ENCODE measurements at places on chromosomes 5 and 9.

DNA sequence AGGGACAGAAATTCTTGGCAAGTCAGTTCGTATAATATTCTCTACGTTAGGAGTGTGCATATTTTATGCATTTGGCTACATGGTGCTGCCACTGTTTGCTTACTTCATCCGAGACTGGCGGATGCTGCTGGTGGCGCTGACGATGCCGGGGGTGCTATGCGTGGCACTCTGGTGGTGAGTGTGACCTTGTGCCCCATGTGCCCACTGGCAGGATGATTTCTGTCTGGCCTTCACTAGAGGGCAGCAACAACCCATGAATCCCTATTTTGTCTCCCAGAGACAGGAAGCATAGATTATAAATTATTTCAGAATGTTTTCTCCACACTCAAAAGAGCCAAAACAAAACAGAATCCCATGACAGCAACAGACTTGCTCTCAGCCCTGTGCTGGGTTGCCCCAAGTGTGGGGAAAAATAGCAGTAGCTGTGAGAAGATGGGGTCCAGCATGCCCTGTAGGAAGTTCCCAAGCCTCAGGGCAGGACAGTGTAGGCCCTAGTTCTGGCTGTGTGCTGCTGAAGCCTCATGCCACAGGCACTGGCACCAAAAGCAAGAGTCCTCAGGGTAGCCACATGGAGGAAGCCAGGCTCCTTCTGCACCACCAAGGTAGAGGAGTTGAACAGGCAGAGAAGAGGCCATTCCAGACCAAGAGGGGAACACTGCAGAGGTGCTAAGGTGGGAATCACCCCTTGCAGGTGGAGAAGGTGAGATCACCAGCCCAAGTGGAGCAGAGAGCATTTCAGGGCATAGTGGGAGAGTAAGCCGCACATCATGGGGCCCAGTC, 16.0 kb downstream of the SLC22A5 start:
- DNase-seq = peak; percentile 39

DNA sequence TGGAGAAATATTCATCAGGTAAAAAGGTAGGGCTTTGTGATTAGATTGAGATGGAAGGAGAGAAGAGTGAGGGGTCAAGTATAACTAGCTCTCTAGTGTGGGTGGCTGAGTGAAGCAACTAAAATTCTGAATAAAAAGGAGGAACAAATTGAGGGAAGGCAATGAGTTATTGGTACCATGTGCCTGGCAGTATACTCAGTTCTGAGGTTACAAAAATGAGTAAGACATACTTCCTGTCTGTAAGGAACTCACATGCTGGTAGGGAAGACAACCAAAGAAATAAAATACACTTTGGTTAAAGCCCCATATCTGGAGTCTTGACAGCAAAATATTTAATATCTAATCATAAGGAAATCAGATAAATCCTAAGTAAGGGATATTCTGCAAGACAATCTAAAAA, 476.8 kb upstream of the C9orf72 start:
- DNase-seq = no peak

GRCh38 chr5:30195036-30195435, 998.5 kb upstream of the CDH6 start:
- DNase-seq = no peak

- no peak for DNase-seq
Observed at GRCh38 chr9:71793386-71794105, 25.2 kb upstream of the CEMIP2 start.

DNA sequence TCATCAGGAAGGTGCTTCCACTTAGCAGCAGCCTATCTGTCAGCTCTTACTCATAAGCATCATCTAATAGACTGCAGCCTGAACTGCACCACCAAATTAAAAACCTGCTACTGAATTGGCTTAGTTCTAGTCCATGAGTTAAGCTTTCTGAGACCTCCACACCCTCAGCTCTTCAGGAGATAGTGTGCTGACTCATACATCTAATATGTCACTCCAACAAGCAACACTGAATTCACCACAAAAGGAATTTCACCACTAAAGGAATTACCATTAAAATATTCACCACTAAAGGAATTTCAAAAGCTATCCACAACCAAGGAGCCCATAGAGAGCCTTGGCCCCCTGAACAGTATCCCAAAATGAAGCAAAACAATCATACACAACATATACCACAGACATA, 418.5 kb upstream of the RORB start:
- DNase-seq = no peak

GRCh38 chr5:130605234-130605633, 559.8 kb downstream of the HINT1 start:
- DNase-seq = no peak

DNA sequence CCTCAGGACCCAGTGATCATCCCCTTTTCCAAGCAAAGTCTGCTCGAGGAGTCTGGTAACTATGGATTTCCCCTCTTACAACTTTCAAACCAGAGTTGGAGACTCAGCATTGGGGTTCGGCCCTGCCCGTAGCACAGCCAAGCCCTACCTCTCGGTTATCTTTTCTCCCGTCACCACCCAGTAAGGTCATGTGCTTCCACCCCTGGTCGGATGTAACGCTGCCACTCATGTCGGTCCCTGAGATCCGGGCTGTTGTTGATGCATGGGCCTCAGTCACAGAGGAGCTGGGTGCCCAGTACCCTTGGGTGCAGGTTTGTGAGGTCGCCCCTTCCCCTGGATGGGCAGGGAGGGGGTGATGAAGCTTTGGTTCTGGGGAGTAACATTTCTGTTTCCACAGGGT, 1.2 kb downstream of the GALT start:
- no peak for DNase-seq

GRCh38 chr5:119200795-119201194, 129.9 kb downstream of the DMXL1 start:
- no peak for DNase-seq

DNA sequence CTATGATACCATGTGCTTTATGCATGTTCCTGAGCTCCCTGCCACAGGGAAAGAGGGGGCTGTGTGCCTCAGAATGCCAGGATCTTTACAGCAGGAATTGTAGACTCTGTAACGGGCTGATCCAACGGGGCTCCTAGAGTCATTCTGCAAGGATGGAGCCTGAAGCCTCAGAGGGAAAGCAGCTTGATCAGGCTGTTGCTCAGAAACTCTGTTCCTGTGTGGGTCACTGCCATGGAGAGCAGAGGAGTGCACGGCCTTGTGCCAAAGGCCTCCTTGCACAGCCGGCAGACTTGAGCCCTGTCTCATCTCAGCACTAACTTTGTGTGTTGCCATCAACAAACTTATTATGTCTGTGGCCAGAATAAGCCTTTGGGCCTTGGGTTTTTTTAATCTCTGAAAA, 51.8 kb downstream of the AMBP start:
- no peak for DNase-seq

DNA sequence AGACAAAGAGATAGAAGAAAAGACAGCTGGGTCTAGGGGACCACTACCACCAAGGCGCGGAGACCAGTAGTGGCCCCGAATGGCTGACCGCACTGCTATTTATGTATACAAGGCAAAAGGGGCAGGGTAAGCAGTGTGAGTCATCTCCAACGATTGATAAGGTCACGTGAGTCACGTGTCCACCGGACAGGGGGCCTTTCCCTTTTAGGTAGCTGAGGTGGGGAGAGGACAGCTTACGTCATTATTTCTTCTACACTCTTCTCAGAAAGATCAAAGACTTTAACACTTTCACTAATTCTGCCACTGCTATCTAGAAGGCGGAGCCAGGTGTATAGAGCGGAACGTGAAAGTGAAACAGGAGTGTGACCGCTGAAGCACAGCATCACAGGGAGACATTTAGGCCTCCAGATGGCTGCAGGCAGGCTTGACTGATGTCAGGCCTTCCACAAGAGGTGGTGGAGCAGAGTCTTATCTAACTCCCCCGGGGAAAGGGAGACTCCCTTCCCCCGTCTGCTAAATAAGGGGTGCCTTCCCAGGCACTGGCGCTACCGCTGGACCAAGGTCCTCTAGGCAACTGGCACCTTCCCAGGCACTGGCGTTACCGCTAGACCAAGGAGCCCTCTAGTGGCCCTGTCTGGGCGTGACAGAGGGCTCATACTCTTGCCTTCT, 6.1 kb upstream of the PRR16 start:
- DNase-seq = peak; percentile 85

- DNase-seq = no peak
Observed at GRCh38 chr9:28927691-28928090, 1354.4 kb upstream of the C9orf72 start.

- DNase-seq = no peak
Observed at GRCh38 chr9:107635803-107636174, 146.2 kb upstream of the KLF4 start.

- no peak for DNase-seq
Observed at GRCh38 chr9:124349675-124350493, 65.4 kb downstream of the PSMB7 start.

- no peak for DNase-seq
Observed at GRCh38 chr9:127684576-127684975, 22.2 kb upstream of the CFAP157 start.

GRCh38 chr9:71250581-71250980, 129.2 kb upstream of the TRPM3 start:
- DNase-seq = no peak

- no peak for DNase-seq
Observed at GRCh38 chr5:128920345-128921215, 44.7 kb upstream of the SLC27A6 start.

DNA sequence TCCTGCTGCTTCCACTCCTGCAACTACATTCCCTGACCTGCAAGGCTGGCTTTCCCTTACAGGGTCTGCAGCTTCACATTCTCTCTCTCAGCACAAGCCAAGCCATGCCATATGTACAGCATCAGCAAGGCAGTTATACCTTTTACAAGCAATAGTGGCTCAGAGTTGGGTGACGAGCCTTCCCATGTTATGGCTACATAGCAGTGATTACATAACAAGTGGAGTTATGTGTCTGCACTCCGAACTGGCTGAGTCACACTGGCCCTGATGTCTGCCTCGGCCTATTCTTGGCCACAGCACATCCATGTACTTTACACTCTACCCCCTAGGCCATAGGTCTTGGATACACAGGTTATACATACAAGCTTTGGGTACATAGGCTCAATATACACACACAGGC, 52.0 kb upstream of the SNCAIP start:
- no peak for DNase-seq

DNA sequence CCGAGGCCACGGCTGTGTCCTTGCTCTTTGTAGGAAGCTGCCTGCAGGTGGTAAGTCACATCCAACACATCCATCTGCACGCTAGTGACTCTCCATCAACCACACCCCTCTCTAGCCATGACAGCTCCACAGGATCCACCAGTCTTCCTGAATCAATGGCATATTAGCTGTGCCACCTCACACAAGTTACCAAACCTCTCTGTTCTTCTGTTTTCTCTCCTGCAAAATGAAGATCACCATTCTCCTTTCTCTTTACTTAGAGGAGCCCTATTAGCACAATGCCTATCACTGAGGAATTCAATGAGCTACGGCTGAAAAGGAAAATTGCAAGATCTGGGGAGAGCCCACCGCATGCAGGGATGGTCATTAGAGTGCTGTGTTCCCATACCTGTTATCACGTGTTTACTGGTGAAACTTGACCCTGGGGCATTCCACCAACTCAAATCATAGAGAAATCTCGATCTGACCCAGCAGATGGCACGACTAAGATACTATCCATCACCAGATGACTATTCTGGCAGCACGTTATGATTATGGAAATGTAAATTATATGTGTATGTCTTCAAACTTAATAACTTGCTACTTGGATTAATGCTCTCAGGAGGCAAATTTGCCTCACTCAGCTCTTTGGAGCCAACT, 20.9 kb downstream of the WHRN start:
- DNase-seq = no peak

DNA sequence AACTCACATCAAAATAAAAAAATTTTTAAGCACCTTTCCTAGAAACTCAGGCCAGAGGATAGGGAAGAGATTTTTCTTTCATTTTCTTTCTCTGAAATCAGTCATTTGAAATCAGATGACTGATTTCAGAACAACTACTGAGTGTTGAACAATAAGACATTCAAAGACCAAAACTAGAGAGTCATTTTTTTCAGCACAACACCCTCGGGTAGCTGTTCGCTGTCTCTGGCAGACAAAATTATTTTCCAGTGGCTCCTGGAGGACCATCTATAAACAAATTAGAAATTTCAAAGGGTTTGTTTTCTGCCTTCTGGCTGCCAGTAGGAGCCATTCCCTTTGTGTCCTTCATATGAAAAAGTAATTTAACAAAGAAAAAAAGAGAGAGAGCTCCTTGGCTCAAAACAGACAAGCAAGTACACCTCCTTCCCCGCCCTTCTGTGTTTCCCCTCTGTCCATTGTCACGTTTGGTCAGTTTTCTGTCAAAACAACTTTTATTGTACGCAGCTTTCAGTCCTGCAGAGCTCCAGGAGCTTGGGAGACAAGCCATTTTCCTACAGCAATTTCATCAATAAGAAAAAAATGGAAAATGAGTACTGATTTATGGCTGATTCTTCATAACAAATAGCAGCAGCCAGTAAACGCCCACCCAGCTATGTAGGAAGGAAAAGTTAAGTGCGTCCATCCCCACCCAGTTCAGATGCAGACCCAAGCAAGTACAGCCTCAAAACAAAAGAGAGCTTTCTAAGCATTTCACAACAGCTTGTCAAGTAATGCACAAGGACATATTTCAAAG, 405.2 kb downstream of the ZNF608 start:
- DNase-seq = no peak

DNA sequence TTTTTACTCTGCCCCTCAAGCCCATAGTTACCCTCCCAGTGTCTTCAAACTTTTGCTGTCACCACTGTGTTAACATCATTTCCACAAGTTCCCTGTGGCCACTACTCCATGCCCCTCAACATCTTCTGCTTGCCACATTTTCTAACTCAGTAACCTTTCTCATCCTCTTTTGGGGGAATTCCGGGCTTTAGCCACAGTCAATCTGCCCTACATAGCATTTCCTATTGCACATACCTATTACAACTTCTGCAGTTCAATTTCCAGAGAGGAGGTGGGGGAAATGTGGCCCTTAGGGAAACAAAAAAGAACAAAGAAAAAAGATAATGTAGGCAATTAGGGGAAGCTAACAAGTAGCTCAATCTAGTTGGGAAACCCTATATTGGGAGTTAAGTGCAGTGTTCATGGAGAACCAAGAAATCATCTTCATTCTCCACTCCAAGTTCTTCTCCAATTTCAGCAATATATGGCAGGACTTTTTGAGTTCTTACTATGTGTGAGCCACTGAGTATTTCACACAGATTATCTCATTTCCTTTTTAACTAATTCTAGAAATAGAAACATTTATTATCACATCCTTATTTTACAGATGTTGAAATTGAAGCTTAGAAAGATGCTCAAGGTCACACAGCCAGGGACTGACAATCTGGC, 40.2 kb upstream of the LPAR1 start:
- peak; percentile 60 for DNase-seq

DNA sequence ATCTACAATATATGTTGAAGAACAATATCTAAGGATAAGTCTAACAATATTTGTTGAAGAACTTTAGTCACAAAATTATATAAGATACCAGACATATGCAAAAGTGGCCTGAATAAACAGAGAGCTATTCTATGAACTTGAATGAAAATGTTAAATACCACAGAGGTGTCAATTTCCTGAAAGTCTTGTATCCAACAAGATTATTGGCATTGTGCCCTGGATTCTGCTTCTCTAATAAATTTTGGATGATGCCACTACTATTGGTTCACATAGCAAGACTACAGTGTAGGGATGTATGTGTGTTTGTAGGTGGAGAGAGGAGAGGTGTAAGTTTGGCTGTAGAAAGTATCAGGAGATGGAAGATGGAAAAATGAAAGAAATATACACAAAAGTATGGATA, 731.8 kb upstream of the RGMB start:
- DNase-seq = no peak

Data from GM12878 (cell line).